Putamen (tissue), 1 donor: ENCODE measurements at places on chromosomes 13 and 19.

- DNase-seq: no peak
Measured at GRCh38 chr19:54299126-54299498, 13.9 kb downstream of the LILRA5 start.

DNA sequence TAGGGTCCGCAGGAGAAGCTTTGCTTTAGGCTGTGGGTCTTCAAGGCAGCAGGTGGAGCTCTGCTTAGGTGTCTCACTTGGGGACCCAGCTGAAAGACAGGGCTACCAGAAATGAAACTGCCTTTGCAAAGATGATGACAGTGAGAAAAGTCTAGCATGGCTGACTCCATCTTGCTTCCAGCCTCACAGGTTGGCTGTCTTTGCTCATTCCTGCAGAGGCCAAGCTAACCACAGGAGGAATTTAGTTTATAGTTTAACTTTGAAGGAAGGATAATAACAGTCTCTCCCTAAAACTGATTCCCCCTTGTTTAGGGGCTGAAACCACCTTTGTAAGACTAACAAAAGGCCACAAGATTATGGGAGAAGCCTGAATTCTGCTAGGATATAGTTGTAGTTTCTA lies 252.4 kb downstream of the UQCRFS1 start:
- no peak for DNase-seq

- DNase-seq: no peak
Measured at GRCh38 chr13:94280349-94280748, 199.1 kb downstream of the DCT start.

DNA sequence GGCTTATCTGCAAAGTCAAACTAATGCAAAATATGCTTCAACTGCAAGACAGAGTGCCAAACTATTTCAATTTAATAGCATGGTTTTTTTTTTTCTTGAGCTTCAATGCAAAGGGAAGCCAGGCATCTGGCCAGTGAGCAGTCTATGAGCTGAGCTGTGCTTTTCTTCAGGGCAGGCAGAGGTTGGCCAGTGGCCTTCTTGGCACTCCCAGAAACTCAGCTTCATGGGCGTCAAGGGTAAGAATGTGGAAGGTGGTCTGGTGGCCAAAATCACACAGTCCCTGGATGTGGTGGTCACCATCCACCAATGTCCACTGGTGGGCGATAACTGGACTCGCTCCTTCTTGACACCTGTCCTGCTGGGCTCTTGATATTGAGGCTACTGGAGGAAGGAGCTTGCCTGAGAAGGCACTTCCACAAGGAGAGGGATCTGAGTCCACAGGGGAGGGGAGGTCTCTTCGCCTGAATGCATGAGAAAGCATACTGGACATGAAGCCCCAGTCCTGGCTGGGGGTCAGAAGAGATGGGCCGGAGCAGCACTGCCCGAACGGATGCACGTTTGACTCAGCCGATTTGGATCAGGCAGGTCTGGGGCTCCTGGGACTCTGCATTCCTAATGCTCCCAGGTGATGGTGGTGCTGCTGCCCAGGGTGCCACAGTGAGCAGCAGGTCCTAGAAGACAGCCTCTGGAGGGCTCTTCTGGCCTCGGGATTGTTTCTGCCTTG lies 17.1 kb downstream of the COL4A2 start:
- DNase-seq: no peak

GRCh38 chr19:29483641-29483920 lies 42.2 kb upstream of the VSTM2B start:
- DNase-seq: no peak

GRCh38 chr13:44148159-44148914 lies 225.3 kb upstream of the SERP2 start:
- DNase-seq: no peak

- no peak for DNase-seq
Measured at GRCh38 chr13:46575818-46576221, 22.9 kb downstream of the LRCH1 start.

- no peak for DNase-seq
Measured at GRCh38 chr13:31168736-31169135, 7.0 kb upstream of the HSPH1 start.

DNA sequence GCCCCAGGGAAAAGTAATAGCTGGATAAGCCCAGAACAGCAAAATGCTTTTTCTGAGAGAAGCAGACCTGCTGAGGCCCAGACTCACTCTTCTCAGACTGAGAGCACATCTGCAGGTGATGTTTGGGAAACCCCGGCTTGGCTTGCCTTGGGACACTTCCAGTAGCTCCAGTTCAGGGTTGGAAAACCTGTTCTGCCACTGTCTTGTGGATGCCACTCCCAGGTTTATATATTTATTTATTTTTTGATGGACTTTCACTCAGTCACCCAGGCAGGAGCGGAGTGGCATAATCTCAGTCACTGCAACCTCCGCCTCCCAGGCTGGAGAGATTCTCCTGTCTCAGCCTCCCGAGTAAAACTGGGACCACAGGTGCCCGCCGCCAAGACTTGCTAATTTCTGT lies 8.0 kb upstream of the SMARCA4 start:
- DNase-seq: no peak
